Esophagus squamous epithelium (tissue), 5 donors: ENCODE measurements at places on chromosomes 12 and 14.

DNA sequence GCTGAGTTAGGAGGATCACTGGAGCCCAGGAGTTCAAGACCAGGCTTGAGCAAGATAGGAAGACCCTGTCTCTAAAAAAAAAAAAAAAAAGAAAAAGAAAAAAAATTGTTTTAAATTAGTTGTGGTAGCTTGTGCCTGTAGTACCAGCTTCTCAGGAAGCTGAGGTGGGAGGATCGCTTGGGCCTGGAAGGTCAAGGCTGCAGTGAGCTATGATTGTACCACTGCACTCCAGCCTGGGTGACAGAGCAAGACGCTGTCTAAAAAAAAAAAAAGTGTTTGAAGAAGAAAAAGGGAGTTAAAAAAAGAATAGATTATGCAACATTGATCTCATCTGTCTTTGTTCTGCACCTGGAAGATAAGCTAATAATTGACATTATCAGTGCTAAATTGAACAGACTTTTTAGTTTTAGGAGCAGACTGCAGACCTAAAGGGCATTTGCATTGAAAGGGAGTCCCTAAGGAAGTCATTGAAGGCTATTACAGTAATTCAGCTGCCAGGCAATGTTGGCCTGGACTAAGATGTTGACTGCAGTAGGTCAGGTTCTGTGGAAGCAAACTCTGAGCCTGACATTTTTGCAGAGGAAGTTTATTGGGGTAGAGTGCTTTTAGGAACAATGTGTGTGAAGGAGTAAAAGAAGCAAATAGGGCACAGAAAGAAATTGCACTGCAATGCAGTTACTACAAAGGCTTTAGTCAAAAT, 215.8 kb downstream of the PCNX1 start:
- no peak for DNase-seq

DNA sequence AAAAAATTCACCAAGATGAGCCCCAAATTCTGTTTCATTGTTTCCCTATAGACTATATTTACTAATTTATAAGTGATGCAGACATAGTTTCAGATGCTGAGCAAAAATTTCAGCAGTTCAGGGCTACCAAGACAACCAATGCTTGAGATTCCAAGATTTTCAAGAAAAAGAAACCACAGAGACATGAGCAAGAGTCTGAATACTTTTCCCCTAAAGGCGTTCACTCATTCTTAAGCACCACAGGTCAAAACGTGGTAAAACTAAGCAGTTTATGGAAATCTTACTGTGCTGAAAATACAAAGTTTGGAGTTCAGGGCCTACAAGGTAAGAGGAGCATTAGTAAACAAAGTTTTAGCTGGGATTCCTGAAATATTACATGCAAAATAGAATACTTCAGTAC, 221.2 kb downstream of the KCNH5 start:
- DNase-seq = no peak

DNA sequence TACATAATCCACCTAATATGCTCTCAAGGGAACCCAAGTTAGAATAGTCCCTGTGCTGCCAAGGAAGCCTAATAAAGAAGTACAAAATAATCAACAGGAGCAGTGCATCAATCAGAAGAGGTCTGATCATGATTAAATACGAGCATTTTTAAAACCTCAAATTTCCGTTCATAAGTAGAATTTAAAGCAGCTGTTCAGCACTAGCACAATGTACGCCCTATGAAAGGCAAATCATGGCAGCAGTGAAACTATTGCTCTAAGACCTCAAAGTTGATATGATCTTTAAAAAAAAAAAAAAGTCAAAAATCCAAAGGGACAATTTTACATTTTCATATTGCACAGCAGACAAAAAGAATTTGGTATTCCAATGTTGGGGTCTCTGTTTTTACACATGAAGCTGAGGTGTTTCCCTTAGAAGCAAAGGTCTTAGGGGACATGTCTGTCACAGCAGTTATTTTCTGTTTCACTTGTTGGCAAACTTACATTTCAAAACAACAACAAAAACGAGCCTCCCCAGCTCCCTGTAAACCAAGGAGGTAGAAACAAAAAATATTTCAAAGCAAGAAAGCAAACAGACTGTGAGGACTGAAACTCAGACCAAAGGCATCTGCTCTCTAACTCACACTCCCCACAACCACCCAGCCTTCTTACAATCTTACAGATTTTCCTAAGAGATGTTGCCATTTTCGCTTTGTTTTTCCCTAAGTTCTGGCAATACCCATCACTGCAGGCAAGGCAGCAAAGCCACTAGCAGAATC, 28.2 kb downstream of the SOX5 start:
- no peak for DNase-seq

- no peak for DNase-seq
Measured at GRCh38 chr14:68741477-68741791, 51.4 kb downstream of the ZFP36L1 start.

GRCh38 chr14:24231263-24232120, 675 bp downstream of the NEDD8 start:
- DNase-seq = no peak

DNA sequence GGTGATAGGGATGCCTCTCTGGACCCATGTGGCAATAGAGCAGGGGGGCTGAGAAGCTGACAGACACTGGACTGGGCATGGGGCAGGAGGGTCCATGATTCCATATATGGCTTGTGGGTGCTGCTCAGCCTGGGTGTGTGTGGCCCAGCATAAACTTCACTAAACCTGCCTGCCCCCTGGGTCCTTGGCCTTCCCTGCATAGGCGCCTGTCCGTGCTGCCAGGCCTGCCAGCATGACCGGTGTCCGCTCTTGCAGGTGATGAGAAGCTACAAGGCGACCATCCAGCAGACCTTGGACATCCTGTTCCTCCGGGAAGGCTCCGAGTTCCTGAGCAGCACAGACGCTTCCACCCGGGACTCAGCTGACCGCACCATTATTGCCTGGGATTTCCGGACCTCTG, 61.6 kb downstream of the BEGAIN start:
- no peak for DNase-seq

DNA sequence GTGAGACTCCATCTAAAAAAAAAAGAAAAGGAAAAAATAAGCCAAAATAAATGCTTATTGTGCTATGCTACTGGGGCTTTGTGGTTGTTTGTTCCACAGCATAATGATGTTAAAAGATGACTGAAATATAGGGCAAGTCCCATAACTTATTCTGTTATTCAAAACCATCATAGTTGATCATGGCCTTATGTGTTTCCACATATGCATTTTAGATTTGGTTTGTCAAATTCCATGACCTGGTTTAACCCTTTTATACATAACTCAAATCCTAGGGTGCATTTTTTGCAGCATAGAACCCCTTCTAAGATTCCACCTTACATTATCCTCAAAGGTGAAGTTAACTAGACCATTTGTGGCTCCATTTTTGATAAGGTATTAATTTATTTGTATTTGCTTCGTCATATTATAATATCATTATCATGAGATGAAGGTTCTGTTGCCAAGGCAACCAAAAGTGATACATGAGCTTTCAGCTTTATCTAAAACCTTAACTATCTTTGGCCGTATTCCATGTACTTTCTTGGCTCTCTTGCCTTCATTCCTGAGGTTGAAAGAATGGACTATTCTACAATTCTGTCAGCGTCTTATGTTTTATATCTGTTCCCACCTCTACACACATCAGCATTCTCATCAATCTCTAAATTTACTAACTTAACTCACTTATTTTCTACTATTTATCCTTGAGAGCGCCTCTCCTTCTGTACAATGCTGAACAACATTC, 138.7 kb upstream of the DYRK2 start:
- DNase-seq = no peak

DNA sequence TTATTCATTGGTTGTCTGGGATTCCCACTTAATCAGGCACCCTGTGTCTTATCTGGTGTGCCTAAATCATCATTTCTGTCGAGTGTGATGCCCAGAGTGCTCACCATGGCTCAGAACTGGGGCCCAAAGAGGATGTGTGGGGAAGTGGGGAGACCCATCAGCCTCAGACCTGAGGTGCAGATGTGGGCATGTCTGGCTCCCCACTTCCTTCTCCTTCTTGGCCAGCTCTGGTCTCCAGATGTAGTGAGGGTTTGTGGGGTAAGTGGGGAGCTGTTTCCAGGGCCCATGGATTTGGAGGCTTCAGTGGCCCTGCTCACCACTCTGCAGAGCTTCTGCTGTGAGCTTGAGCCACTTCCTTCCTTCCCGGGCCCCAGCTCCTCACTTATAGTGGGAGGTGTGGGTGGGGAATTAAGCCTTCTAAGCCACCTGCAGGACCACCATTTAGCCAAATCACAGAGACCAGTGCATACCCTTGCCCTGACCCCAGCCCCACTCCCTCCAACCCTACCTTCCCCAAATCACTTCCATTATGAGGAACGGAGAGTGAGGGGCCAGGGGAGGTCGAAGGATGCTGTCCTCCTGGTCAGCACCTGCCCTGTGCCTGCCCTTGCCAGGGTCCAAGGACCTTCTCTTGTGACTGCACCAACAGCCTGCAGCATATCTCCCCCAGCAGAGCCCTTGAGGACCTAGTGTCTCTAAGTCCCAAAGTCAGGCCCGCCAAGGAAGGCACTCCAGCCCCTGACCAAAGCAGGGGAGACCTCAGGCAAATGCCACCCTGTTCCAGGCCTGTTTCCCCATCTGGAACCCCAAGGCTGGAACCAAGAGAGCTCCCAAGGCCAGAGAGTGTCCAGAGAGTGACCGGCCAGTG, 278.2 kb upstream of the RTL1 start:
- DNase-seq = no peak

DNA sequence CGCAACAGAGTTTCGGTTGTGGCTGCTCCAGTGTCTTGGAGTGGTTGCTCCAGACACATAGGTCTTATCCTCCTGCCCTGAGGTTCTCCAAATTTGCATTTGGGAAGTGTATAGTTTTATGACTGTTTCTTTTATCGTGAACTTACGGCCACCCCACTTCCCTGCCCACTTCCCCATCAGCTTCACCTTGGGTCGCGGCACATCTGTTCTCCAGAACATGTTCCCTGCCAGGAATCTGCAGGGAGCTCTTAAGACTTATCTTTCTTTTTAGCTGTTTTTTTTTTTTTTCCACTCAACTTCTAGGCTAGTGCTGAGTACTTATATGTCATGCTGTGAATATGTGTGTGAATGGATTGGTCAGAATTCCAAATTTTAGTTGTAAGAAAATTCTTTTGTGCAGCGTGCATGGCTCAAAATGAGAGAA, 75.4 kb downstream of the ETV6 start:
- DNase-seq = no peak

DNA sequence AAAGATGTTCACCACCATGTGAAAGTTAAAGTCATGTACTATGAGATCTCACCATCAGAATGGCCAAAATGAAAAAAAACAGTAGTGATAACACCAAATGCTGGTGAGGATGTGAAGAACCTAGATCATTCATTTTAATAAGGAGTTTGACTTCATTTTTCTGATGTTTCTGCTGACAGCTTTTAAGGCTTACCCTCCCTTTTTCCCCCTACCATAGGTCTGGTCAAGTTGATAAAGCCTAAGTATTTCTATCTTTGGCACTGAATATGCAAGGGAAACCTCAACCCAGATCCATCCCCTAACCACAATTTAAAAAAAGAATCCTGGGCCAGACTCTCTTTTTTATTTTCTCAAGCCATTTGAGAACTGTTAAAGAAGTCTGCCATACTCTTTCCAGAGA, 689.6 kb upstream of the FOXG1 start:
- no peak for DNase-seq

- no peak for DNase-seq
Measured at GRCh38 chr14:102926104-102926503, 3.6 kb downstream of the AMN start.

GRCh38 chr12:54429014-54429471, 10.0 kb upstream of the ITGA5 start:
- DNase-seq = no peak

GRCh38 chr12:120869376-120869775, 34.8 kb downstream of the SPPL3 start:
- no peak for DNase-seq

DNA sequence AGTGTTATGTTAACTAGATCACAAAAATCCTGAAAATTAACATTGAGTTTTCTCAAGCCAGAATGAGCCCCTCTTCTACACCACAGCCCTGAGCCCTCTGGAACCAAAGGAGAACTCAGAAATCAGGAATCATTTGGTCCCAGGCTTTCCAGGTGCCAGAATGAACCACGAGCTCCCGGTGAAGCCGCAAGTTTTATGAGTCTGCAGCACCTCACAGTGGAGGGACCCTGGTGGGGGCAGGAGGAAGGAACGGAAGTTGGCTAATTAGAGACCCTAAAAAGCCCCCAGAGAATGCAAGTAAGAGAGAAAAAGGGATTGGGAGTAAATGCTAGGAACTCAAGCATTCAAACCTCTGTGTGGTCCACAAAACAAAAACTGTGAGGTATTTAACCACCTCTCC, 52.9 kb upstream of the BCL2L14 start:
- DNase-seq = no peak

DNA sequence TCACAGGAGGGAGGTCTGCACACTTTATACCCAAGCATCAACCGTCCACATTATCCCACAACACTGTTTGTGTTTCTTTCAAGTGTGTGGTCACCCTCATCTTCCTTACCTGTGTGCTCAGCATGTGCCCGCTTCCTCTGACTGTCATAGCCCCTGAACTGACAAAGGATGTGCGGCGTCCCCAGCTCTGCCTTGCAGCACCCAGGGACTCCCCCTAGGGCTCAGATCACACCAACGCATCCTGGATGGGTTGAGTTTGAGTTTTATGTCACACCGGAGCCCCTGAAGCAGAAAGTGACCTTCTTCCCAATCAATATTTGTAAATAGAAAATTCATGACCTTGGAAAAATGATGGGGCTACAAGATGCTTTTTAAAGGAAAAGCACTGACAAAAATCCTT, 770.7 kb upstream of the TMEM132C start:
- DNase-seq = no peak

DNA sequence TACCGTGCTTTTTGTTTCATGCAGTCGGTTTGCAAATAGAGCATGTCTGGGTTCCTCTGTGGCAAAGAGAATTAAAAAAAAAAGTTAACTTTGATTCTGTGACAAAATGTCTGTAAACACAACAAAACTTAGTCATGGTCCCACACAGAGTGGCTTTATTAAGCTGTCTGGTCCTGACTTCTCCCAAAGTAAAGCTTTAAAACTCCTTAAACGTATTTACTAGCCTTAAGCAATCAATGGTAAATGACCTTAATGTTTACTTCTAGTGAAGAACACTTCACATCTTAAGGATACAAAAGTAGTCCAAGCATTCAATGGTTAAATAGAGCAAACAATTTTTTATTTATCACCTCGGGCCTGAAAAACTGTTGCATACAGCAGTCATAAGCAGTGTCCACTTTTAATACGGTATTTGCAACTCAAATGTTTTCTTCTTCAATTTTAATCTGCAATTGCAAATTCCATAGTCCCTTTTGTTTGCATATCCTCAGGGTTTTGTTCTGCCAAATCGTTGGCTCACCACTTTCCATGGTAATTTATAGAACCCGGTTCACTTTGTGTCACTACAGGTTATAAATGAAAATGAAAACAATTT, 453.0 kb upstream of the MIS18BP1 start:
- DNase-seq = no peak

GRCh38 chr14:29242755-29243754, 476.5 kb downstream of the FOXG1 start:
- DNase-seq = no peak

DNA sequence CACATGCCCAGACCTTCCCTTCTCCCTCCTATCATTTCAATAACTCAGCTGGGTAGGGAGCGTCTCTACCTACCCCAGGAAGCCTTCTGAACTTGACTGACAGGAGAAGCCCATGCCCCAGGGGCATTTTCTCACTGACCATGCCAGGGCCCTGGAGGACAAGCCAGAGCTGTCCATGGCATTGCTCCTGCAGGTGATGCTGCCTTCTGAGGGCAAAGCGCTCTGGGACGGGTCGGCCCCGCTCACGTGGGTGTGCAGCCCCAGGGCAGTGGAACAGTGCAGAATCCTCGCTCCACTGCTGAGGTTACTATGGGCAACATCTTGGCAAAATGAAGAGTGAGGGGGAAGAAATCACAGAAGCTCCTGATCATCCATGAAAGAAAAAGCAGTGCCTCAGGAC, 28.5 kb upstream of the CIPC start:
- no peak for DNase-seq
